ENCODE measurements at places on chromosomes 2 and 18.

DNA sequence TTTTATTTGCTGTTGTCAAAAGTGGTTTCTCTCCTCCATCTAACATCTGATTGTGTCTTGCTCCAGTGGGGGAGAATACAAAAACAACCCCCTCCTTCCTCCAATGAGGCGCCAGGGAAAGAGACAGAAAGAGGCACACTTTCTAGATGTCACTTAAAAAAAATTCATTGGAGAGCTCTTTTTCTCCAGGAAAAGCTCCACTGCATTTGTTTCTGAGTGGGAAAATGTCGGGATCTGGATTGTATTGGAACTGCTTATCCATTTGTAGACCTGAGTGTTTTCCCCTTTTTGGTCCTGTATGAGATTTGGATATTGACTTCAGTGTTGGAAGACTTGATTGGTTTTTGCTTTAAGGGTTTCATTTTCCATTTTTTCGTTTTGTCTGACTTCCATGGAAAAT lies 995 bp downstream of the MBD5 start:
- no peak for DNase-seq

DNA sequence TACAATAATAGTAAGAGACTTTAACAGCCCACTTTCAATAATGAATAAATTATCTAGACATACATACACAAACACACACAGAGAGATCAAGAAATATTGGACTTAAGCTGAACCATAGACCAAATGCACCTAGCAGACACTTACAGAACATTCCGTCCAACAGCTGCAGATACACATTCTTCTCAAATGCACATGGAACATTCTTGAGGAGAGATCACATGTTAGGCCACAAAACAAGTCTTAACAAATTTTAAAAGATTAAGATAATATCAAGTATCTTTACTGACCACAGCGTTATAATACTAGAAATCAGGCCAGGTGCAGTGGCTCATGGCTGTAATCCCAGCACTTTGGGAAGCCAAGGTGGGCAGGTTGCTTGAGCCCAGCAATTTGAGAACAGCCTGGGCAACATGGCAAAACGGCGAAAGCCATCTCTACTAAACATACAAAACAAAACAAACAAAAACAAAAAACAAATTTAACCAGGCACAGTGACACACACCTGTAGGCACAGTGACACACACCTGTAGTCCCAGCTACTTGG lies 7.4 kb downstream of the CERKL start:
- DNase-seq, result no peak

DNA sequence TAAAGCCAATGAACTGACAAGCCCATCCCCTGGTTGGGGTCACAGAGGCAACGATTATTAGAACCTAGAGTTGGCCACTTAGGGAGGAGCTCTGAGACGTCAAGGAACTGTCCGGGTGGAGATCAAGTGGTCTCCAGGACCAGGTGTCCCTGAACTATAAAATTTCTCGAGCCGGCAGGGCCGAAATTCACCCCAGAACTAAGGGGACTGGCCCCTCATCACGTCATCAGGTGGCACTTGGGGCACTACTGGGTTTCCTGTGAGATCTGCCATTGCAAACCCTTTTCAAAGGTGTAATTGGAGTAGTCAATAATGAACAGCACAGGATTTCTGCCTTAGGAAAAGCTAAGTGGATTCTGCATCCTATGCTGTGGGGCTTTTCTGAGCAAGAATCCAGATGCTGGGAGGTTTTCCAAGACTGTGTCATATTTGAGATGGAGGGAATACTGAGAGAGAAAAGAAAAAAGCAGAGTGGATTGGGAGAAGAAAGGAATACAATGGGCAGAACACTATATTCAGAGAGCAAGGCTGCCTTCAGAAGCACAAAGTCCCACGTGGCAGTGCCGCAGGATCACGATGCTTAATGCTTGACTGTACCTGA lies 113.6 kb downstream of the ALPK2 start:
- DNase-seq, result no peak

GRCh38 chr18:13745696-13746095 lies 19.2 kb downstream of the RNMT start:
- DNase-seq, result no peak

DNA sequence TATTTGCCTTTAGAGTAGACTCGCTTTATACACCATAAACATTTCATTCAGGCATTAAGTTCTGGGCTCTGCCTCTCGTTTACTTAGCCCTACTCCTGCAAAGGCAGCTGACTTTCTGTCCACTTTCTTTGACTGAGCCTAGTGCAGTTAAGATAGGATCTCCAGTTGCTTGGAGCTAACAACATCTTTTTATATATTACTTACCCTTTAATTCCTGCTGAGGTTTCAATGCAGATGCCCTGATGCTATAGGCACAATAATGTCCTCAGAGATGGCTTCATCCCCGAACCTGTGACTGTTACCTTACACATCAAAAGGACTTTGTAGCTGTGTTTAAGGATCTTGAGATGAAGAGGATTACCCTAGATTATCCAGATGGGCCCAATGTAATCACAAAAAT lies 505.8 kb upstream of the TNP1 start:
- DNase-seq, result no peak

- no peak for DNase-seq
Measured at GRCh38 chr2:59874971-59875755, 678.3 kb downstream of the BCL11A start.

GRCh38 chr18:58557008-58557435 lies 71.9 kb downstream of the ALPK2 start:
- DNase-seq, result no peak

DNA sequence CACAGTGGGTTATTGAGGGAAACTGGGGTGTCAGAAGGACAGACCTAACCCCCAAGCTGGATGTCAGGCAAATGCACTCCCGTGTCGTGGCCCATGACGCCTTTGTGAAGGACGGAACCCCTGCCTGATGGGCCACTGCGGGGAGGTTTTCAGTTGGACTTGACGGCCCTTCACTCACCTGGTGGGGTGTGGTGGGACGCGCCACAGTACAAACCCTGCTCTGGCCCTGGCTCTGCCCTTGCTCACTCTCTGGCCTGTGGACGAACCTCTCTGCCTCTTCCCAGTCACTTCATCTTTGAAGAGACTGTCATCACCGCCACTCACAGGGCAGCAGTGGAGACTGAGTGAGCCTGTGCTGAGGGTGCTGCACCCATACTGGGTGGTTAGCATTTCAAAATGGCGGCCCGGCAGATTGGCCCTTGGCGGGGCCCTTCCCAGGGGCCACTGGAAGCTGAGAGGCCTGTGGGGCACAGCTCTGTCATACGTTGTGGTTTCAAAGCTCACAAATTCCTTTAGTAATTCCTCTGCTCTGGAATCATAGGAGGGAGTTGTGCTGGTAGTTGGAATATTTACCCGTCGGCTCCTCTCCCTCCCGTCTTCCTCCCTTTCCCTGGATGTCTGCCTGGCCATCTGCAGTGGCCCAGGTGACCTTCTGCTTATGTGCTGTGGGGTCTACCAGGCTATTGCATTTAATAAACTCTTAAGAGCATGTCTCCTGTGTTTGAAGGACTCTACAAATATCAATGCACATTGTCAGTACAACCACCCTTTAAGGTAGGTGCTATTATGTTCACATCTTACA lies 200.6 kb downstream of the CTIF start:
- no peak for DNase-seq

DNA sequence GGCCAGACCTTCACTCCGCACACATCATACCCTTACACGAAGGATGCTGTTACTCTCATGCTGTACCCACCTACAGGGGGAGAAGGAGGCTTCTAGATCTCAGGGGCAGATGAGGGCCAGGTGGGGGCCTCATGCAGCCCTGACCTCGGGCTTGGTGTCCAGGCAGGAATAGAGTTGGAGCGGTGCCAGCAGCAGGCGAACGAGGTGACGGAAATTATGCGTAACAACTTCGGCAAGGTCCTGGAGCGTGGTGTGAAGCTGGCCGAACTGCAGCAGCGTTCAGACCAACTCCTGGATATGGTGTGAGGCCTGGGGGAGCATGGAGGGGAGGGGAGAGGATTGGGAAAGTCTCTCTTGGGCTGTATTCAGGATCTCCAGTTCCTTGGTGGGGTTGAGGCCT lies 4.0 kb upstream of the RNF181 start:
- DNase-seq, result no peak

DNA sequence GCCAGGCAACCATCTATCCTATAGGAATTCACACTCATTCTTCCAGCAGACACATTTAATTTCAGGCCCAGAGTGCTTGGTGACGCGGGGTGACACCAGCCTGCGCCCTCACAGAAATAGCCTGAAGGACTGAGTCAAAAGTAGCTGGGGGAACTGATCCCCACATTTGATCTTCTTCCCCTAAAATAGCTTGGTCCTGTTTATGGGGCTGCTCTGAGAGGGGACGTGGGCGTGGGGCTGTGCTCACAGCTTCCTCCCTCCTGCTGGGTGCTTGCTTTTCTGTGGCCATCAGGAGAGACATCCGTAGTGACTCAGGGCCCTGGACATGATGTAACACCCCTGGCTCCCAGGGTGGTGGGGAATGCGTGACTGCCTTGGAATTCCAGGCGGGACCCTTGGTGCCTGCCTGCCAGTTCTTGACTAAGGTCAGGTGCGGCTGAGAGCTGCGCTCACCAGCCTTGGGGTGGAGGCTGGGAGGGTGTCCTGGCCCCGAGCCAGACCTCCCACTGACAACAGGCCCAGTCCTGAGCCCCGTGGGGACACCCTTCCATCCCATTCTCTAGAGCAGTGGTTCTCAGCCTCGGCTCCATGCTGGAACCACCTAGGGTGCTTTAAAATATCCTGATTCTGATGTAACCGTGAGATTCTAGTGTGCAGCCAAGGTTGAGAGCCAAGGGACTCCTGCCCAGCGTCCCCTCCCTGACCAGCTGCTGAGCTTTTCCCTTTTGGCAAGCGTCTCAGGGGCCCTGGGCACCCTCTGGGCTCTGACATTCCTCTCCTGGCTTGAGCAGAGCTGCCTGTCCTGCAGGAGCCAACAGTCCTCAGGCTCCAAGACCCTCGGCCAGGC lies 47.4 kb upstream of the SMAD7 start:
- peak; percentile 94 for DNase-seq

GRCh38 chr2:226906163-226906693 lies 70.4 kb downstream of the RHBDD1 start:
- no peak for DNase-seq

GRCh38 chr2:79437433-79438267 lies 75.2 kb upstream of the CTNNA2 start:
- peak; percentile 1 for DNase-seq

GRCh38 chr18:79740521-79741361 lies 57.0 kb upstream of the KCNG2 start:
- no peak for DNase-seq

GRCh38 chr2:152573168-152573567 lies 144.1 kb downstream of the PRPF40A start:
- peak; percentile 81 for DNase-seq

- DNase-seq, result no peak
Measured at GRCh38 chr18:46174342-46175041, 70.3 kb downstream of the HAUS1 start.

Measured in non-pigmented ciliary epithelial cell (primary cell).